ENCODE measurements at places on chromosomes 13 and 19.

DNA sequence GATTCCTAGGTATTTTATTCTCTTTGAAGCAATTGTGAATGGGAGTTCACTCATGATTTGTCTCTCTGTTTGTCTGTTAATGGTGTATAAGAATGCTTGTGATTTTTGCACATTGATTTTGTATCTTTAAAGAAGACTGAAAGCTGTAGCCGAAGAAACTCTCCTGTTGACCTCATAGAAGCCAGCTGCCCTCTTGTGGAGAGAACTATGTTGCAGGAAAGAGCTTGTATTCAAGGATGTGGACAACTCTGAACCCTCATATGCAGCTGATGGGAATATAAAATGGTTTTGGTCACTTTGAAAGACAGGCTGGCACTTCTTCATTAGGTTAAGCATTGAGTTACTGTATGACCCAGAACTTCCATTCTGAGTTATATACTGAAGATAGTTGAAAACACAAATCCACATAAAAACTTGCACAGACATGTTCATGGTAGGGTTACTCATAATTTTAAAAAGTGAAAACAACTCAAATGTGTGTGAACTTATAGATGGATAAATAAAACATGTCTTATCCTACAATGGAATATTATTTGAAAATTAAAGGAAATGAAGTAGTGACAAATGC lies 65.8 kb upstream of the SLITRK6 start:
- DNase-seq: no peak

GRCh38 chr13:76993021-76993420 lies 1.1 kb downstream of the CLN5 start:
- no peak for DNase-seq

DNA sequence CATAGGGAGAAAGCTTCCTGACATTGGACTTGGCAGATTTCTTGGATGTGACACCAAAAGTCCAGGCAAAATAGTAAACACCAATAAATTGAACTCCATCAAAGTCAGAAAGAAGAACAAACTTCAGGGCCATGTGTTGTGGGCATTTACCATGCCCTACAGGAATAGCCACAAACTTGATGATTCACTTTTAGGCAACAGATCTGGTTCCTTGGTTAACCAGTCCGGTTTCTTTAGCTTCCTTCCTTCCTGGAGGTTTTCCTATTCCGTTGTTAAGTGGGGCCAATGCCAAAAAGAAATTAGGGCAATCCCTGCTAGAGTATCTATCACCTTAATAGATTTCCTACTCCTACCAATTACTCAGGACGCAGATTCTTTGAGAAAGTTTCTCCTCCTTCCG lies 25.2 kb downstream of the IGFL1 start:
- no peak for DNase-seq

GRCh38 chr19:17309198-17309964 lies at the start of gene DDA1:
DDA1 (plus strand) TSS chr19:17309563; CDS start chr19:17309655, 92 bp downstream.
- peak; percentile 100 for DNase-seq

DNA sequence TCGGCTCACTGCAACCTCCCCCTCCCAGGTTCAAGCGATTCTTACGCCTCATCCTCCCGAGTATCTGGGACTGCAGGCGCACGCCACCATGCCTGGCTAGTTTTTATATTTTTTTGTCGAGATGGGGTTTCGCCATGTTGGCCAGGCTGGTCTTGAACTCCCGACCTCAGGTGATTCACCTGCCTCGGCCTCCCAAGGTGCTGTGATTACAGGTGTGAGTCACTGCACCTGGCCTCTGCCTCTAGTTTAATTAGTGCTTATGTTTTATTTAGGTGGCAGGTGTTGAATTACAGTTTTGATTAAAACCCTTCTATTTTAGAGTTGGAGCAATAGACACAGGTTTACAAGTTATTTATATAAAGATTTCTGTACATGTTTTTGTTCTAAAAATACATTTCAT lies 42.8 kb downstream of the ATP11A start:
- DNase-seq: no peak

- DNase-seq: no peak
These were observed 30.8 kb downstream of the FAM124A start for GRCh38 chr13:51252954-51253532.

DNA sequence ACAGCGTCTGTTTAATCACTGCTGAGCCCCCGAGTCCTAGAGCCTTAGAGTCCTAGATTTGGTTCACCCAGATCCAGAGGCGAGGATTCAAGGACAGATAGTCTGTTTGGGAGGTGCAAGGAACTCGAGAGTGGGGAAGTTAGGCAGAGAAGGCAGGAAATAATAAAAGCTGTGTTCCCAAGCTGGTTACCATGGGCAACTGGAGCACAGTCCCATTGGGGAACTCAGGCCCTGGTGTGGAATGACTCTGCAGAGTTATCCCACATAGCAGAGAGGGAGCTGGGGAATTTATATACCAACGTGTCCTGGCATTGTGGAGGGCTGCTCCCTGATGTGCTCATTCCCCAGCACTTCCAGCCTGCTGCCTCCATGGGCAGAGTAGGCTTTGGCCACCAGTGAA lies 9.7 kb downstream of the IGSF23 start:
- DNase-seq: no peak

DNA sequence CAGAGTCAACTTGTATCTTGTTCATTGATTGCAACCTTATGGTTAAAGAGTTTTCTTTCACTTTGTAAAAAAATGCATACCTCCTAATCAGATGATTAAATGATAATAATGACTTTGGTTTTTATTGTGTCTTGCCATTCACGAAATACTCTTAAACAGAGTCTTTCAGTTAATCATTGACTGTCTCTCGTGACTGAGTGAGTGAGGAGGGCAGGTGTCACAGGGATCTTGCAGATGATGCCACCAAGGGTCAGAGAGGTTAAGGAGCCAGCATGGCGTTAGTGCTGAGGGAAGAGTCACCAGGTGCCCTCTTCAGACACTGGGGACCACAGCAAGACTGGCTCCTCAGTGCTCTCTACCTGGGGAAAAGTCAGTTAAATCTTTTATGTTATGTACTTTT lies 8.0 kb downstream of the GPATCH1 start:
- no peak for DNase-seq

DNA sequence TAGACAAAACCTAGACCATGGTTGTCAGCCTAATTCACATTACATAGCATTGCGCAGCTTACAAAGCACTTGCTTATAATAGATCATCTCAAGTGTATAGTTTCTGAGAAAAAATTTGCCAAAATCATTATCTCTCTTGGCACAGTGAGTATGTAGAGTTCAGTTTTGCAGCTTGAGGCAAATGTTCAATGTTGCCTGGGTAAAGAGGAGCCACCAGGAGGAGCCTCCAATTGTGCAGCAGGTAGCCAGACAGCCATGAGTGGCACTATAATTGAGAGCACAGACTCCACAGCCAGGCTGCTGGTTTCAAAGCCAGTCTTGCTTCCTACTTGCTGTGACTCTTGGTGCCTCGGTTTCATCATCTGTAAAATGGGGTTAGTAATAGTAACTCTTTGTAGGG lies 24.0 kb upstream of the OLFM4 start:
- no peak for DNase-seq

DNA sequence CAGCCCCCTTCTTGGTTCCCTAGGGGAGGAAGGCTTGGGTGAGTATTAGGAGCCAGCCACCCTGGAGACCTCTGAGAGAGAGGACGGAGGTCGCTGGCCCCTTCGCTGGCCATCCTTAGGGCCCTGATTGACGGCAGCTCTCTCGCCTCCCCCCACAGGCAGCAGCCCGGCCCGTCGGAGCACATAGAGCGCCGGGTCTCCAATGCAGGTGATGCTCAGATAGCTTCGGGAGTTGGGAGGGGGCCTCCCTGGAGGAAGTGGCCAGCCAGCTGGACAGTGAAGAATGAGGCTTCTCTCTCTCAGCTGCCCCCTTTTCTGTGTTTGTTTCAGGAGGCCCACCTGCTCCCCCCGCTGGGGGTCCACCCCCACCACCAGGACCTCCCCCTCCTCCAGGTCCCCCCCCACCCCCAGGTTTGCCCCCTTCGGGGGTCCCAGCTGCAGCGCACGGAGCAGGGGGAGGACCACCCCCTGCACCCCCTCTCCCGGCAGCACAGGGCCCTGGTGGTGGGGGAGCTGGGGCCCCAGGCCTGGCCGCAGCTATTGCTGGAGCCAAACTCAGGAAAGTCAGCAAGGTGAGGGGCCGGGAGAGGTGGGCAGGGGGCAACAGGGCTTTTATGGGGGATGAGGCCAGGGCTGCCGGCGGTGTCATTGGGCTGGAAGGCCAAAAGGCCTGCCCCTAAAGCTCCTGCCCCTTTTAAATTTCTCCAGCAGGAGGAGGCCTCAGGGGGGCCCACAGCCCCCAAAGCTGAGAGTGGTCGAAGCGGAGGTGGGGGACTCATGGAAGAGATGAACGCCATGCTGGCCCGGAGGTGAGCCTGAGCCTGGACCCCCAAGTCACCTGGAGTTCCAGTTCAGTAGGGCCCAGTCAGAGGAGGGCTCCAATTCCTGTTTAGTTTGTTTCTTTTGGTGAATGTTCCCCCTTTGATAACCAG lies 15.0 kb downstream of the VASP start:
- no peak for DNase-seq

DNA sequence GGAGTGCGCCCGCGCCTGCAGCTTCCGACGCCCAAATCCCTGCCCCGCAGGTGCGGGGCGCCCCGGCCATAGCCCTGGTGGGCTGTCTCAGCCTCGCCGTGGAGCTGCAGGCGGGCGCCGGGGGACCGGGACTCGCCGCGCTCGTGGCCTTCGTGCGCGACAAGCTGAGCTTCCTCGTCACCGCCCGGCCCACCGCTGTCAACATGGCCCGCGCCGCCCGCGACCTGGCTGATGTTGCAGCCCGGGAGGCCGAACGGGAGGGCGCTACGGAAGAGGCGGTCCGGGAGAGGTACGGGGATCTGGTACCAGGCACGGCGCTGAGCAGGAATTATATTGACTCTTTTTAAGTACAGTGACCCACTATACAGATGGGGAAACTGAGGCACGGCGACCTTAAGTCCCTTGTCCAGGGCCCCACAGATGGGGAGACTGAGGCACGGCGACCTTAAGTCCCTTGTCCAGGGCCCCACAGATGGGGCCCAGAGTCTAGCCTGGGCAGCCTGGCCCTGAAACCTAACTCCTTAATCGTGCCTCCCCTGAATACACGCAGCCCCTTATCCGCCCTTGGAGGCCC lies 586 bp downstream of the MRI1 start:
- DNase-seq: no peak

DNA sequence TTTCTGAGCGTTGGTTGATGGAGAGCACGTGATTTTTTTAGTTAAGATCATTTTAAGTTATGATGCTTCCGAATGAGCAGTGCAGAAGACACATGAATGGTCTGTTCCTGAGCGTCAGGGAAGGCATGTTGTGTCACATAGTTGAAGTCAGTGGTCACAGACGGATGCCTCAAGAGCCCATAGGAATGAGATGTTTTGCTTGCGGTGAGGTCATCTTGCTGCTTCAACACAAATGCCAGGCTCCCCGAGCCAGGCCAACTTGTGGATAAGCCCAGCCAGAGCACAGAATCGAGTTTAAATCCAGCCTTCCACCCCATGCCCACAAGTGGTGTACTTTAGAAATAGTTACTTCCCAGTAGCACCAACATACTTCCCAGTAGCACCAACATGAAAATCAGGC lies 5.4 kb downstream of the UPF3A start:
- no peak for DNase-seq
